Peyer's patch (tissue), 4 donors: ENCODE measurements at places on chromosomes 3 and 15. TPM values are rescaled to one million over a fixed set of nuclear protein-coding genes. Genes with fewer than 3 reads are reported as not detected.

GRCh38 chr3:33403756-33404155 lies 36.4 kb downstream of the UBP1 start:
- H3K27me3 ChIP-seq: no peaks in the 10 kb centered on the region
- H3K36me3 ChIP-seq: no peaks in the 10 kb centered on the region
- H3K4me1 ChIP-seq: no peaks in the 10 kb centered on the region
- no peak for DNase-seq

DNA sequence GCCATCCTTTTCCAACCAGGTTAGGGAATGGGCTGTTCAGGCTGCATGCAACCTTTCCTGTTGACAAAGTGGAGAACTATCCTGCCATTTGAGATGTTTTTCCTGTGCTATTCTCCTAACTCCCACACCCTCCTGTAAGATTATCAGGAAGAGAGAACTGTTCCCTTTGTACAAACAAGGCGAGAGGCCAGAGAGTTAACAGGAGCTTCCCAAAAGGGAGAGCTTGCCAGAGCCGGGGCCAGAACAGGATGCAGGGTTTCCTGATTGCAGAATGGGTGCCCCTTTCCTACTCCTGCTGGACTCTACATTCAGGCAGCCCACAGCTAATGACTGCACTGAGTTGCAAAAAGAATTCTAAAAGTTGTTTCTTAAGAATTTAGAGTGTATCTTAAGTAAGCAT lies 17.1 kb downstream of the PML start:
- peaks cover 14% of the 10 kb centered on the region for H3K4me1 ChIP-seq
- H3K4me3 ChIP-seq: no peak overlapping the region

GRCh38 chr3:172654470-172654869 lies 56.4 kb downstream of the NCEH1 start:
- H3K27ac ChIP-seq: no peak overlapping the region
- H3K4me1 ChIP-seq: no peaks in the 10 kb centered on the region
- DNase-seq: no peak

GRCh38 chr3:186097663-186098451 lies 11.0 kb downstream of the ETV5 start:
- peak overlapping the region; percentile 37 for H3K4me3 ChIP-seq
- no peaks in the 10 kb centered on the region for H3K27me3 ChIP-seq
- H3K4me1 ChIP-seq: no peaks in the 10 kb centered on the region
- peak; percentile 69 for DNase-seq

DNA sequence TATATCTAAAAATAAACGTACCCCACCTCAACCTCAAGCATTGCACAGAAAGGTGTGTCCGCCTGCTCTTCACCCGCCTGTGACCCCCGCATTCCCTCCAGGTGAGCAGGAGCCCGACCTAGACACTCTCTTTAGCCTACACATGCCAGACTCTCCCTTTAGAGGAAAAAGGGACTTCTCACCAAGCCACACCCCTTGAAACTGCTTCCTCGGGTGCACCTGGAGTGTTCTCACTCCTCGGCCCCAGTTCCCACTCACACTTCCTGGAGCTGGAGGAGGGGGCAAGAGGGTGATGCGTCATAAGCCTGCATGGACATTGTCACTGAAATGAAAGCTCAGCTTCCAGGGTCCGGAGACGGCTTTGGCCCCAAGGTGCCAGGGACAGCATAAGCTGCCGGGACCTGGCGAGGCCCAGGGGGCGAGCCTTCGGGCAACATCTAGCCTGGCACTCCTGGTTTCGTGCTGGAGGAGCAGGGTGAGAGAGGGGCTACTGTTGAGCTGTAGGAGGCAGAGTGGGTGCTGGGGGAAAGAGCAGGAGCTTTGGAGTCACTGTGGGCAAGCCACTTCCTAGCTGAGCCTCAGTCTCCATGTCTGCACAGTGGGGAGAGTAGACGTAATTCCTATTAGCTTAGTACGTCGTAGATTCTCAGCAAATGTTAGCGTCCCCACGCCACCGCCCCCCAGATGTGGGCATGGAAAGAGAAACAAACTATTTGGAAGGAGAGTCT lies 9.8 kb upstream of the MUC4 start:
- H3K4me1 ChIP-seq: no peaks in the 10 kb centered on the region
- no peak overlapping the region for H3K4me3 ChIP-seq
- no peak overlapping the region for H3K27ac ChIP-seq

- H3K36me3 ChIP-seq: no peaks in the 10 kb centered on the region
- no peaks in the 10 kb centered on the region for H3K4me1 ChIP-seq
- H3K4me3 ChIP-seq: no peak overlapping the region
- H3K27ac ChIP-seq: no peak overlapping the region
- no peak for DNase-seq
- H3K27me3 ChIP-seq: no peaks in the 10 kb centered on the region
Observed at GRCh38 chr3:140056047-140056446, 121.1 kb downstream of the CLSTN2 start.

- H3K4me1 ChIP-seq: no peaks in the 10 kb centered on the region
- no peak overlapping the region for H3K4me3 ChIP-seq
- H3K27me3 ChIP-seq: no peaks in the 10 kb centered on the region
- no peaks in the 10 kb centered on the region for H3K36me3 ChIP-seq
- H3K27ac ChIP-seq: no peak overlapping the region
Observed at GRCh38 chr3:167976516-167977361, 119.0 kb downstream of the GOLIM4 start.

GRCh38 chr3:171950373-171950772 lies 89.0 kb upstream of the FNDC3B start:
- no peak overlapping the region for H3K4me3 ChIP-seq
- H3K36me3 ChIP-seq: no peaks in the 10 kb centered on the region

DNA sequence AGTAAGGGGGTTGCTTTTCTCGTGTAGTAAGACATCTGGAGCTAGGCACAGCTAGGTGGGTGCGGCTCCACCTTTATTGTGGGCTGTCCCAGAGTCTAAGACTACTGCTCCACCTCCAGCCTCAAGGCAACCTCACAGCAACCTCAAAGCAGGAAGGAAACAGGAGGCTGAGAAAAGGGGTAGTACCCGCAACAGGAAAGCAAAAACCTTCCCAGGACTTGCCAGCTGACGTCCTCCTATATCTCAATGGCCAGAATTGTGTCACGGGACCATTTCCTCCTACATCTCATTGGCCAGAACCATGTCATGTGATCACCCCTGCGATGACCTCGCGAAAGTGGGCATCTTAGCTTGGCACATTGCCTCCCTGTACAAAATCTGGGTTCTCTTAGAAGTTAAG lies 4.3 kb upstream of the GPR160 start:
- H3K36me3 ChIP-seq: no peaks in the 10 kb centered on the region
- H3K4me3 ChIP-seq: no peak overlapping the region
- H3K27ac ChIP-seq: no peak overlapping the region
- no peaks in the 10 kb centered on the region for H3K27me3 ChIP-seq
- no peak for DNase-seq
- peaks cover 3% of the 10 kb centered on the region for H3K4me1 ChIP-seq

GRCh38 chr3:131712662-131713061 lies 209.9 kb upstream of the MRPL3 start:
- DNase-seq: no peak
- H3K27me3 ChIP-seq: no peaks in the 10 kb centered on the region
- no peak overlapping the region for H3K27ac ChIP-seq
- no peaks in the 10 kb centered on the region for H3K36me3 ChIP-seq
- no peaks in the 10 kb centered on the region for H3K4me1 ChIP-seq

GRCh38 chr15:75695220-75695619 lies 17.4 kb downstream of the CSPG4 start:
- no peaks in the 10 kb centered on the region for H3K4me1 ChIP-seq
- no peaks in the 10 kb centered on the region for H3K27me3 ChIP-seq
- no peak overlapping the region for H3K4me3 ChIP-seq
- no peak for DNase-seq

- no peak for DNase-seq
- H3K4me3 ChIP-seq: no peak overlapping the region
- no peaks in the 10 kb centered on the region for H3K4me1 ChIP-seq
- H3K36me3 ChIP-seq: no peaks in the 10 kb centered on the region
Observed at GRCh38 chr15:99537344-99537743, 28.4 kb upstream of the MEF2A start.

The CFAP92 gene
- not detected for total RNA-seq

The TGM5 gene
- total RNA-seq: not detected

The GOLGA8S gene
- 0.13 TPM for total RNA-seq

The OR5H14 gene
- total RNA-seq: not detected

DNA sequence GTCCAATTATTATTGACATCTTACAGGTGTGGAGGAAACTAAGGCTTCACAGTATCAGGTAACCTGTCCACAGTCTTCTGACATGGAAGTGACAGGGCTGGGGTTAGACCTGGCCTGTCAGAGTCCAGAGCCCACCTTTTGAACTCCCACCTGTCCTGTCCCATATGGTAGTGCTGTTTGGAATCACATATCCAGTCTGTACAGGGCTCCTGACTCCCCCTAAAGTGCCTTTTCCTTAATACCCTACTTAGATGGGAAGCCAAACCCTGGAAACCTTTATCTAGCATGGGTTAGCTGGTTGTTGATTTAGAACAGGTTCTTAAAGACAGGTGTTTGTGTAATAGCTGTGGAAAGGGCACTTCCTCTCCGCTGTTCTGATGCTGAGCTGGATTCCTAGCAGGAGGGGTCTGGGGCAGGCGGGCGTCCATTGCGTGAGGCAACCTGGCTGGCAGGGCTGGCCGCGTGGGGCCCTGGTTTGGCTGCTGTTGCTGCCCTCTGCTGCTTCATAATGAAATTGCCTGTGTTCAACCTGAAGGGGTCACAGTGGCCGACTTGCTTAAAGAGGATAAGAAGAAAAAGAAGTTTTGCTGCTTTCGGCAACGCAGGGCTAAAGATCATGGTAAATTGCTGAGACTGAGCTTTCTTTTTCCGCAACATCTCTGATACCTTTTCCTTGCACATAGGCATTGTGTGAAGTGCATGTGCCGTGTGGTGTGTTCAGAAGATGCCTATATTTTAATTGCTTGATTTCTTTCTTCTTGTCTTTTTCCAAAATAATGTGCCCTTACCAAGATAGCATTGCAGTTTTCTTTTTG lies 136.2 kb downstream of the CHDH start:
- no peaks in the 10 kb centered on the region for H3K4me1 ChIP-seq
- H3K27me3 ChIP-seq: no peaks in the 10 kb centered on the region
- no peak overlapping the region for H3K27ac ChIP-seq
- no peaks in the 10 kb centered on the region for H3K36me3 ChIP-seq
- peak; percentile 64 for DNase-seq

DNA sequence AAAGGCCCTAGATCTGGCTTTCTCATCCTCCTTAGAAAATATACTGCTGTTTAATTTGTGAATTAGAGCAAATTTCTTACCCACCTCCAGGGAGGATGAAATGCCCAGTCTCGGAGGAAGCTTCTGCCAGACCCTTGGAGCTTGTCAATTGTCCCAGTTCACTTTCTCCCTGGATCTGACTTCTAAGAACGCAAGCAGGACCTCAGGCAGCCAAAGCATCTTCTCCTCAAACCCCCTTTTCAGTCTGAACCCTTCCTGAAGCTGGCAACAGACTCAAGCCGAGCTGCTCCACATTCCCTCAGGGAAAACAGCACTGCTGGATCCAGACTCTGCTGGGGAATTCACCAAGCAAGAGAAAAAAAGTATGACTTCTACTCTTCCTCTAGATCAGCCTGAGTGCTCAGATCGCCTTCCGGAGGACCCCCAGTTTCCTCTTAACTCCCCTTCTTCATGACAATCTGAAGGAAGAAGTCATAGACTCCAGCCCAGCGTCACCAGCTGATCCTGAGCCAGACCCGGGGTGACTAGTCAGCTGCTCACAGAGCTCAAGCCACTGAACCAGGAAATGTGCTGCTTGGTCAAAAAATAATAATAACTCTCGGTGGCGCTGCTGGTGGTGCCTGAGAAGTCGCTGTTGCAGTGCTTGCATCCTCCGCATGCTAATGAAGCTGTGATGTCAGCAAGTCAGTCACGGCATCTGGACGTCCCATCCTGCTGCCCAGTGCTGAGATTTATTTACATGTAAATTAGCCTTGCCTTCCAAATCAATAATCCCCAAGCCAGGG lies at the start of gene PRICKLE2:
PRICKLE2 (minus strand) TSS at position 641 of the 785 bp plus-strand sequence. CDS start 26,539 bp downstream, outside the sequence.
- H3K36me3 ChIP-seq: no peaks in the 10 kb centered on the region
- H3K27me3 ChIP-seq: no peaks in the 10 kb centered on the region

The HIGD2B gene
- not detected for total RNA-seq

The CCR1 gene
- total RNA-seq: 1.2 TPM
